ENCODE measurements at places on chromosomes 16 and 17.

- peak; percentile 66 for DNase-seq
These were observed 14.0 kb downstream of the NR1D1 start for GRCh38 chr17:40086150-40087044.

- peak; percentile 47 for DNase-seq
These were observed 655 bp downstream of the ATXN1L start for GRCh38 chr16:71846431-71846830.

GRCh38 chr16:69393898-69394849 is 8.4 kb upstream of the TERF2 start:
- DNase-seq = no peak

DNA sequence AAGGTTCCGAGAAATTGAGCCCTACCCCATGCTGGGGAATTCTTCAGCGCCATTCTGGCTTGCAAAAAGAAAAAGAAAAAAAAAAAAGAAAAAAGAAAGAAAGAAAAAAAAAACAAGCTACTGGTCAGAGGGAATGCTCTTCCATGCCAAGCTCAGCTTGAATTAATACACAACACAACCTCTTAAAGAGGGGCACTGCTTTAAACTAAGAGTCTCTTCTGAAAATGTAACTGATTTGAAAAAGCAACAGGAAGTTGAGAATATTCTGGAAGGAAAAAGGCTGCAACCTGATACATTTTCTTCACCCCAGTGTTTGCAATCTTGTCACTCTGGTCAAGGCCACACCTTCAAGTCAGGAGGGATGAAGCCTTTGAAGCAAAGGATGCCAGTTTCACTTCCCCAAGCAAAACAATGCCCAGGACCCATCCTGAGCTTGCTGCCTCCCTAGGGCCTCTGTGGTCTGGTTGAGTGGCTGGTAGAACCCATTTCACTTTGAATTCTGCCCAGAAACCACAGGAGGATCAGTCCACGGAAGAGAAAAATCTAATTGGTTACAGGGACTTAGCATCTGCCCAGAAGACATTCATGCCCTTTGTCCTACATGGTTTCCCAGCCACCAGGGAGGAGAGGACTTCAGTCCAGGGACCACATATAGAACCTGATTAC is 389.7 kb downstream of the SOX9 start:
- DNase-seq = no peak

- DNase-seq = no peak
These were observed 56.8 kb upstream of the RPH3AL start for GRCh38 chr17:409308-409847.

- DNase-seq = peak; percentile 82
These were observed 30.1 kb upstream of the TNFRSF13B start for GRCh38 chr17:17001874-17002520.

DNA sequence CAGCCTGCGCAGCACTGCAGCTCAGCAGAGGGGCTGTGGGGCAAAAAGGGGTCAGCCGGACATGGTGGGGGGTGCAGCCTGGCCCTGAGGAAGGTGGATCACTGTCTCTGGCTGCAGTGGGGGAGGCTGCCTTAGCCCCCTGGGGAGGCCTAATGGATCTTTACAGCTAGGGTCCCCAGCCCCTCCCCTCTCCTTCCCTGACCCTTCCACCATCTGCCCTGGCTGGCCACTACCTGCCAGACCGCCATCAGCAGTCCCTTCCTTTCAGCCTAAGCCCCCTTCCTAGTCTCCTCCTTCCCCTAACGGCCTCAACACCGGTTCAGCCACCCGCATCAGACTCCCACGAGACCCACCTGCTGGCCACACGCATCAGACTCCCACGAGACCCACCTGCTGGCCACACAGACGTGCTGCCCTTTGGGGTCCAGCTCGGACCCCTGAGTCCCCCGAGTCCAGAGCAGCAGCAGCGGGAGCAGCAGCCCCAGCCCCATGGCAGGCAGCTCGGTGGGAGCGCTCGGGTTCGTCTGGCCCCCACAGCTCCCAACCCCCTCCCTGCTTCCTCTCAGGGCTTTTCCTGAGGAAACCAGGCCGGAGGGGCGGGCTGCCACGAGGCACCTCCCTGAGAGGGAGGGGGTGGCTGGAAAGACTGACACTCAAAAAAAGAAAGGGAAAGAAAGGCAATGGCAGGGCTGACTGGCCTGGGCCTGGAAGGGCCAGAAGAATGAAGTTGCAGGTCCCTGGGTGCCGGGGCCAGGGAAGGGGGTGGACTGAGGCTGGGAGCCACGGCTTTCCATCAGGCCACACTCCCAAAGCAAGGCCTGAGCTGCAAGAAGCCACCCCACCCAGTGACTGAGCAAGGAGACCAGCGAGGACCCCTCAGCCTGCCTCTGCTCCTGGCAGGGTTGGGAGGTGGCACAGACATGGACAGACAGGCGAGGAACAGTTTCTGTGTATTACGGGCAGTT is at the start of gene SCARF1:
Gene SCARF1 (minus strand): TSS at position 526 of the 965 bp plus-strand sequence. CDS start 35 bp downstream, at position 491.
- no peak for DNase-seq

DNA sequence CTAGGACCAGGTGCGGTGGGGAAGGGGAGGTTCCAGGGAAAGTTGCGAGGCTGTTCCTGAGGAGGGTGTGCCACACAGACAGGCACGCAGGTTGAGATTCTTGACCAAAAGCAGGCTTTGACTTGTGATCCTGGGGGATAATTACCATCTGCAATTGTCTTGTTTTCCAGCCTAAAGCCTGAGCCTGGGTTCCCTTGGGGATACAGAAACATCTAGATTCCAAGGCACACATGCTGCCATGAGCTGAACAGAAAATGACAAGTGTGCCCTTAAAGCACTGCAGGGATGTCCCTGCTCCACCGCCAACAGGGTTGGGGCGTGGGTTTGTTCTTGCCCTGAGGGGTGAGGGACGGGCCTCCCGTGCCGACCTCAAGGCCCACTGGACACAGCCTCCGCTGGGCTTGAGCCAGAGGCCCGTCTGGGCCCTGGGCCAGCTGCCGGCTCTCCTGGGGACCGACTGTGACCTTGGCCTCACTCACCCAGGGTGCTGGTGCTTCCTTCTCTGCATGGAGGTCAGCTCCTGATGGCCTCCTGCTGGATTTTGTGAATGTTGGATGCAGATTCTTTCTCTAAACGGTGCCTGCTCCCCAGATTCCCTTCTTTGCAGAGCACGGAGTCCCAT is 14.0 kb downstream of the CA5A start:
- DNase-seq = no peak

DNA sequence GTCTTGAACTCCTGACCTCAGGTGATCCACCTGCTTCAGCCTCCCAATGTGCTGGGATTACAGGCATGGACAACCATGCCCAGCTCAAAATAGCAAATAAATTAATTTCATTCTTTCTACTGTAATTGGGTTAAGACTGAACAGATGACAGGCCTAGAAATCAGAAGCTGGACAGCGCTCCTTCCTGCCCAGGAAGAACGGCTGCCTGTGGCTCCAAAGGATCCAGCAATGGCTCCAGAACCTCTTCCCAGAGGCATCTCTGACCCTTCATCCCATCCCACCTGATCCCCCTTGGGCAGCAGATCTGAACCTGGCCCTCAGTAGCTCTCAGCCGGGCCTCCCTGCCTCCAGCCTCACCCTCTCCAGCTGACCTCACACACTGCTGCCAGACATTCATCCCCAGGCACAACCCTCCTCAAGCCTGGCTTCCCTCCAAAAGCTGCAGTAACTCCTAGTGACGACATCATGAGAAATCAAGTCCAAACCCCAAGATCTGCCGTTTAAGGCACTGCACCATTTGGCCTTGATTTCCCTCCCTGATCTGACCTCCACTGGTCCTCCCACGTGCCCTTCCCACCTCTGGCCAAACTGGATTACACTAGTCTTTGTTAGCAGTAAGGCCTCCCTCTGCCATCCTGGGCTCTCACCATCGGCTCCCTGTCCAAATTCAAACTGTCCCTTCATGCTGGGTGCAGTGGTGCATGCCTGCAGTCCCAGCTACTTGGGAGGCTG is 3.1 kb upstream of the MIF4GD start:
- no peak for DNase-seq

DNA sequence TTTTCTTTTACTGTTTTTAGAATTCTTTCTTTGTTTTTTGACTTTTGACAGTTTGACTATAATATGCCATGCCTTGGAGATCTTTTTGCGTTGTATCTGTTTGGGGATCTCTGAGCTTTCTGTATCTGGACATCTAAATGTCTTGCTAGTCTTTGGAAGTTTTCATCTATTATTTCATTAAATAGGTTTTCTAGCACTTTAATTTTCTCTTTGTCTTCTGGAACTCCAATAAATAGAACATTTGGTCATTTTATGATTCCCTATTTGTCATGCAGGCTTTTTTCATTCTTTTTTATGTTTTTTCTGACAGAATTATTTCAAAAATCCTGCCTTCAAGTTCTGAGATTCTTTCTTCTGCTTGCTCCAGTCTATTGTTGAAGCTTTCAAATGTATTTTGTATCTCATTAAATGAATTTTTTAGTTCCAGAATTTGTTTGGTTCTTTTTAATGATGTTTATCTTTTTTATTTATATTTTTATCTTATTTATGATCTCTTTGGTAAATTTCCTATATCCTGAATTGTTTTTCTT is 201.4 kb downstream of the CHD9NB start:
- DNase-seq = no peak

DNA sequence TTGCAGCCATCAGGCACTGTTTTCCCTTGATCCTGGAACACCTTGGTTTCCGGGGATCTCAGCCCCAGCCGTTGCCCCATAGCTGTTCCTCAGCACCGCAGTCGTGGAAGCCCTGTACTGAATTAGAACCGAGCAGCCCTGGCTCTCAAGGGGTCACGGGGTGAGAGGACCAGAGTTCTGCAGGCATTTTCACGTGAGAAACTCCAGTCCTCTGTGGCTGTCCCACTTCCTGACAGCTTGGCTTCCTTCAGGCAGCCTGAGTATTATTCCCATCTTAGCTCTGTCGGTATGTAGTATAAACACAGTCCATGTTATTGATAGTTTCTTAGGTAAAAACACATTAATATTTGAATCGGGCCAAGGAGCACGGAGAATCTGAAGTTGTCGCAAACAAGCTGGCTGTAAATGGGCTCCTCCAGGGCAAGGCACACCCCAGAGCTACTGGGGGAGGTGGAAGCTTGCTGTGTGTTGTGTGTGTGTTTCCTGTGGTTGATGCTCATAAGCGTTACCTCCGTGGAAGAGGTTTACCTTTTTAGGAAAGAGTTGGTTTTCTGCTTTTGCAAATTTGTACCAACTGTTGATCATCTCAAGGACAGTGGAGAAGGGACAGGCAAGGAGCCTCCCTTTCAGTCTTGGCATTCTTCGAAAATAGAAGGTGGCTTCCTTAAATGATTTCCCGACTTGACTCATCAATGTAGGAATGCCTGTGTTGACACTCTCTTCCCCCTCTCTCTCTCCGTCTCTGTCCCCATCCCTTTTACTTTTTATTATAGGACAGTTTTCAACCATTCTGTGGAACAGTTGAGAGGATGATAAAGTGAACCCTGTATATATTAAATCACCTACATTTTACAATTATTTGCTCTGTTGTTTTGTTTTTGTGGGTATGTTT is 208.9 kb upstream of the CHMP6 start:
- peak; percentile 85 for DNase-seq

- no peak for DNase-seq
These were observed 14.7 kb downstream of the SPNS2 start for GRCh38 chr17:4513113-4514032.

GRCh38 chr16:2422123-2422867 is 7.0 kb upstream of the CCNF start:
- peak; percentile 61 for DNase-seq

DNA sequence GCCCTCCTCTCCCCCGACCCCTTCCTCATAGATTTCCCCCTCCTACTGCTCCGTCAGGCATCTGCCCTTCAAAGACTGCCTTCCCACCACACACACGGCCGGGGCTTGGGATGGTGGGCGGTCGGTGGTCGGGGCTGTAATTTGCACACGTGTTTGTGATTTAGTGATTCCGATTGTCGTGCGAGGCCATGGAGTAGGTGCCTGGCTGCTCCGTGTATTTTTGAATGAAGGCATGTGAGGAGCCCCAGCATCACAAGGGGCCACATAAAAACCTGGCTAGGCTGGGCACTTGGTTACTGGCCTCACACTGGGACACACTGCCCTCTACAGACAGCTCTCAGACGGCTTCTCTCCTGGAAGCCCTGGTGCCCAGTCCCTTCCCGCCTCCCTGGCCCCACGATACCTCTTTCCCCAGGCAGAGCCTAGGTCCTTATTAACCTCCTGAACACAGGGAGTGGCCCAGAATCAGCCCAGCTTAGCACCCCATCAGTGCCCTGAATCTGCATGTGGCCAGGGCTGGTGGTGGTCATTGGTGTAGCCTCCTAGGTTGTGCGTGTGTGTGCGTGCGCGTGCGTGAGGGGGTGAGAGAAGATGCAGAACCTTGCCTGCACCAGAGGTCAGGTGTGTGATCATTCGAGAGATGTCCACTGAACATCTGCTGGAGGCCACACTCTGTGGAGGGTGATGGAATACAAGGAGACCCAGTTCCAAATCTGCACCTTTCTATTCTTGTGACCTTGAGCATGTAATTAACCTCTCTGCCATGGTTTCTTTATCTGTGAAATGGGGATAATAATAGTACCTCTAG is 1.3 kb upstream of the SOCS1 start:
- peak; percentile 86 for DNase-seq

GRCh38 chr16:14013571-14014283 is 57.4 kb upstream of the MRTFB start:
- DNase-seq = no peak

GRCh38 chr17:75130632-75131277 is 787 bp downstream of the NT5C start:
- DNase-seq = peak; percentile 68

GRCh38 chr17:41959336-41960095 is 7.1 kb upstream of the CNP start:
- DNase-seq = no peak

DNA sequence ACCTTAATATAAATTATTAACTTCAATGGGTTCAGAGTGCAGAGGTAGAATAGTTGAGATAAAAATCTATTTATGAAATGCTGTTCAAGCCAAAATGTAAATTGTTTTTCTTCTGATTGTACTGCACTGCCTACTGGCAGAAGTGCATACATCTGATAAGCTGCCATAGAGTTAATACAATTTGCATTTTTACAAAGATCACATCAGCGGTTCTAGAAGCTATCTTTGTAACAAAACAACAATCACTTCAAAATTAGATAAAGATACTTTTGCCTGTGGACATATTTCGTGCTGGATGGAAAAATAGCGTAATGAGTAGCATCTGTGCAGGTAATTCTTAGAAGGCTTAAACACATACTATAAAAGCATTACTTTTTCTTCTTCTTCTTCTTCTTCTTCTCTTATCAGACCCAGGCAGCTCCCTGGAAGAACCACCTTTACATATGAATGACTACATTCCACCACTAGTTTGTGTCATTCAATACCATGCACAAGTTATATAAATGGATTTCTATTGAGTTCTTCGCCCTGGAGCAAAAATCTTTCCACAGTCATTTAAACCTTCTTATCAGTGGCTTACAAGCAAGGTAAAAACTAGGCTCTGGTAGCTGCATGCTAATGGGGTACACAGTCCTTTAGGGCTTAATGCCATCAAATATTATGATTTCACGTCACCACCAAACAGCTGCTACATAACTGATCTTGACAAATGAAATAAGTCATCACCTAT is 47.0 kb downstream of the SYNRG start:
- no peak for DNase-seq

Measured in activated CD8-positive, alpha-beta memory T cell treated with anti-CD3 and anti-CD28 coated beads, Interleukin-2, amount 10 ng/mL, durations not matched to agents 7 days and 5 days (primary cell).